ENCODE measurements at places on chromosomes 1 and 21. TPM values are rescaled to one million over a fixed set of nuclear protein-coding genes. Genes with fewer than 3 reads are reported as not detected.

PALMD gene
- not detected for total RNA-seq

DNA sequence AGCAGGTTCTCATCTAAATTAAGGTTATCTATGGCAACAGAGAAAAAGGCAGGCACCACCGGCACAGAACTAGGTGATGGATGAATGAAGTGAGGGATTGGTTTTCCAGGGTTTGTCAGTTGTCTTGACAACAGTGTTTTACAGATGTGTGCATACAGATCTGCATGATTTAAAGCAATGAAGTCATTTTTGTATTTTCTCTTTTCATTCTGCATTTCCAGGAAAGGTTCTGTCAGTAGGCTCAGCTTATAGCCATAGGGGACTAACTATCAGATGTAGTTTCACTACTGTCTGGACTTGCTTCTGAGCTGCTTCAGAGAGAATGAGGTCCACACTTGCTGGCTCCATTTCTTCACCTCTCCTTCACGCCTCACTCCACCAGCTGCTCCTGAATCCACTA is 98.2 kb upstream of the LMO4 start:
- DNase-seq = no peak

GRCh38 chr21:33278721-33279120 is 12.6 kb downstream of the IL10RB start:
- DNase-seq = no peak

DNA sequence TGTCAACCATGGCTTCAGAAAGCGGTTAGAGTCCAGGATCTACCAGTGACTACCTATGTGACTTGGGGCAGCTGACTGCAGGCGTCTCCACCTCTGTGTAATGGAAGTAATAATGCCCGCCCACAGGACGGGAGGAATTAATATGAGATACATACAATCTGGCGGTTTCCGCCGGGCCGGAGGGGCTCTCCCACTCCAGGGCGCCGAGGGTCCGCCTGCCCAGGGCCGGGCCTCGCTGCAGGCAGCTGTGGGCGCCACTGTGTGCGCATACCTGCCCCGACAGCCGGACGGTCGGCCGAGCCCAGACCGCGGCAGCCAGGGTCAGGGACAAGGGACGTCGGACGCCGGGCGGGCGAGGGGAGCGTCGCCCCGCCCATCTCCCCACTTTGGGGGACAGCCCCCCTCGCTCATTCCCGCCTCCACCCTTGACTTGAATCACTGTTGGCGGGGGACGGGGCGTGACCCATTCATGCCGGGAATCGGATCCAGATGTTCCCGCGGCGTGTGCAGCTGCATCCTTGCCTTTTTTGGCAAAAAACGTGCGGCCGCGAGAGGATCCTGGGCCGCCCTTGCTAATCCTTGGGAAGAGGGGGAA is 6.0 kb upstream of the SF3A3 start:
- DNase-seq = peak; percentile 45

DNA sequence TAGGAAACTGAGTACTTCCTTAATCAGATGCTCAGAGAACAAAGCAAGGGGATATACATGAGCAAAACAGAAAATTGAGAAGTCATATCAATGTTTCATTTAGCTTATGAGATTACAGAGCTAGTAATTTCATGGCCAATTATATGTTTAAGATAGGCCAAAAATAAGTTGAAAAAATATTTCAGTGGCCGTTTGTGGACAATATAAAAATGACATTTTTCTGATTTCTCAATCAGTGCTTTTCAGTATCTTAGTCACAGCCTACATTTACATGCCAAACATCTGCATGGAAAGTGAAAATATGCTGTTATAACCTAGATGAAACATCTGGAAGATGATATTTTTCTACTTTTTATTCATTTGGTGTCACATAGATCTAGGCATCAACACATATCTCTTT is 192.5 kb downstream of the HLX start:
- no peak for DNase-seq

- no peak for DNase-seq
Measured at GRCh38 chr1:11862890-11863289, 4.1 kb upstream of the NPPB start.

DNA sequence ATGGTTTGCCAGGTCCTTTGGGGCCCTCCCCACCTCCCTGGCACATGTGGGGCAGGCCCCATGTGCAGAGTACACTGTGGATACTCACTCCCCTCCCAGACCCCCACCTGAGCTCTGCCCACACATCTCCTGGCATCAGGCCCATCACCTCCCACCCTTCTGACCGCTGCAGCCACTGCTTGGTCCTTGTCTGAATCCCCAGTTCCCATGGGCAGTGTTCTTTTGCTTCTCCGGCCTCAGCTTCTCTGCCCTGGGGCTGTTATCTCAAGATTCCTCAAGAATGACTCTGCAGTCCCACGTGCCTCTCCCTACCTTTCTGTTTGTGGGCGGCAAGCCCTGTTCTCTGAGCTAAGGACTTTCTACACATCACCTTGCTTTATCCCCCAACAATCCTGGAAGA is 187.7 kb upstream of the EDN2 start:
- DNase-seq = no peak

DNA sequence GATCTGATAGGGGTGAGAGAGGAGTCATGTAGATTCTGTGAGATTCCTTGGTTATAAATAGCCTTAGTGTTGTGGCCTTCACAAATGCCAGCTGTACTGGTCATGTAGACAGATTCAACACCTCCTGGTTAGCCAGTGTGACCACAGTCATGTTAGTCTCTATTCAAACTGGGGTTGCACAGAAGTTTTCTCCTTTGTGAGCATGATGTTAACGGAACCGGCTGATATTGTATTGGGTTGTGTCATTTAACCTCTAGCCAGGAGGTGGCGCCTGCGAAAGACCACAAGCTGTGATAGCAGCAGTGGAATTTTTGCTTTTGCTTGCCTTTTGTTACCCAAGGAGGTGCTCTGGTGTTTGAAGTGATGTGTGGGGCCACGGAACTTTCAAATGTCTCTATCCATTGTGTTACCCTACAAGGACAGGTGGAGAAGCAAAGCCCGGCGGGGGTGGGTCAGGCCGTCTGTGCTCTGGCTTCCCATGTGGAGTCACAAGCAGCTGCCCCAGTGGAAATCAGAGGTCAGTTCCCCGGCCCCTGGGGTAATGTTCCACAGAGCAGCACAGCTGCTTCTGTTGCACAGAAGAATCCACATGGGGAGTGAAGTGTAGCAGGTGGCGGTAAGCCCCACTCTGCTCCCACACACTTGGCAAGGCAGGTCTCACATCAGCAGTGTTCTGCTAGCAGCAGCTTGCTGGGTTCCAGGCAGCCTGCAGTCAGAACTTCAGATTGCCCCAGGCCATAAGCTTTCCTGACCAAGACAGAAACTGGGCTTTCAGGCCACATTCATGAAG is 112.6 kb downstream of the ADAMTS1 start:
- DNase-seq = no peak
